ENCODE measurements at places on chromosomes 13 and 19.

DNA sequence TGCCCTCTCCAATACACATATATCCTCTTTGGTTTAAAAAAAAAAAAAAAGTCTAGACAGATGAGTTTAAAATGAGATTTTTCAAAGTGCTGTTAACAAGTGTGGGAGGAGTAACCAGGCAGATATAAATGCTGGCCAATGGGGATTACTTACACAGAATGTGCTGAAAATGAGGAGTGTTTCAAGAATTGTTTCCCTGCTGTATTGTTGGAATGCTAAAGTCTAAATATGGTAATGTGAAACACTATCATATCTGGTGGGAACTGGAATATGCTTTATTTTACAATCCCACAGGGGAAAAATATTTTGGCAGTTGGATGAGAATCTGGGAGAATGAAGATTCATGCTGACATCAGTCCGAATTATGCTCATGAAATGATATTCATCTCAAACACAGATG lies 250.7 kb downstream of the DCT start:
- DNase-seq = no peak

GRCh38 chr19:495402-496111 lies 729 bp upstream of the MADCAM1 start:
- DNase-seq = peak; percentile 30

- peak; percentile 79 for DNase-seq
Measured at GRCh38 chr19:19170053-19170872, at the start of gene MEF2B. MEF2B (minus strand) TSS chr19:19170263; CDS start chr19:19150735, 19,528 bp downstream.

- DNase-seq = no peak
Measured at GRCh38 chr13:79352107-79352506, 53.9 kb downstream of the RBM26 start.

GRCh38 chr19:46014941-46015686 lies 7.7 kb downstream of the PGLYRP1 start:
- DNase-seq = peak; percentile 66

GRCh38 chr13:21637296-21637695 lies 33.3 kb upstream of the MICU2 start:
- DNase-seq = peak; percentile 24

DNA sequence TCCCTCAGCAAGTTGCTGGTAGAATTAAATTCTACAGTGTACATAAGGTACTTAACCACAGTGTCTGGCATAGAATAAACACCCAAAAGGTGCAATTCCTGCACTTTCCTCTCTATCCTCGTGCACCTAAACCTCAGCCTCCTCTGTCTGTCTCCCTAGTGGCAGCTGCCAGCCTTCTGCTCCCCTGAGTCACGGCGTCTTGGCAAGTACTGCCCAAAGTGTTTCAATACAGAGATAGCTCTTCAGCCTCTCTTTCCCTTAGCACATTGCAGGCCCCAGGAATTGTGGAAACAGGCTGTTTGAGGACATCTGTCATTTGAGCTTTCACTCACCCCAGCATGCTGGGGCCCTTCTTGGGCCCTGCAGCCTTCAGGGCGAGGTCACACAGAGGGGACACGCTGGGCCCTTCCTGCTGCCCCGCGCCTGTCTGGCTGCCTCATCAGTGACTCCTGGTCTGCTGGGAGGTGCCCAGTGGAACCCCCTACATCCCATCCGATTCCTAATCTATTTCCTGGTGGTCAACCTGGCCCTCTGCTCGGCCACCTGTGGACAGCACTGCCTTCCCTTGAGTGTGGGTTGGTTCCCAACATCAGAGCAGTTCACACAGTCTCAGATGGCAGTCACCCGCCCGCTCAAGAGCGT lies 19.3 kb downstream of the COL4A2 start:
- DNase-seq = no peak

Measured in CD4-positive, alpha-beta T cell treated with Interferon gamma for 1 hour (primary cell).